ENCODE measurements at places on chromosomes 7 and 10.

- H3K4me3 ChIP-seq, result no peak overlapping the region
- H3K36me3 ChIP-seq, result no peaks in the 10 kb centered on the region
- peaks cover 34% of the 10 kb centered on the region for H3K4me1 ChIP-seq
- no peaks in the 10 kb centered on the region for H3K27me3 ChIP-seq
- DNase-seq, result no peak
These were observed 13.1 kb downstream of the STX1A start for GRCh38 chr7:73706126-73707044.

GRCh38 chr10:32976338-32976737, 18.3 kb upstream of the ITGB1 start:
- H3K27ac ChIP-seq, result no peak overlapping the region
- H3K27me3 ChIP-seq, result no peaks in the 10 kb centered on the region
- DNase-seq, result no peak
- H3K4me1 ChIP-seq, result peaks cover 2% of the 10 kb centered on the region
- H3K4me3 ChIP-seq, result no peak overlapping the region

DNA sequence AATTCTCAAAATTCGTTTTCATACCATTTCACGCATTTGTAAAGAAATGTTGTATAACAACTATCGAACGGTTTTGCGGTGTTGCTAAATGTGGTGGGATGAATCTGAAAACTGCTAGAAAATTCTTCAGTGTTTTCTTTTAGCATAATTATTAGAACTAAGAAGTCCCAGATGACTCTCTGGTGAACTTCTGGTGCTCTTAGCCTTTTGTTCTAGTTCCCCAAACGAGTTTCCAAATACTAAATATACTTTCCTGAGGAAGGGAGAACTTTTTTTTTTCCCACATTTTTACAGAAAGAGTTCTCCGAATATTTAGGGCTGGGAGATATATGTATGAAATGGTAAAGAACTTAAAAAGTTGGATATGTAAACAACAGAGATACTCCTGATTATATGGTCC, 82.5 kb downstream of the ICA1 start:
- DNase-seq, result no peak
- no peak overlapping the region for H3K4me3 ChIP-seq
- H3K36me3 ChIP-seq, result no peaks in the 10 kb centered on the region

DNA sequence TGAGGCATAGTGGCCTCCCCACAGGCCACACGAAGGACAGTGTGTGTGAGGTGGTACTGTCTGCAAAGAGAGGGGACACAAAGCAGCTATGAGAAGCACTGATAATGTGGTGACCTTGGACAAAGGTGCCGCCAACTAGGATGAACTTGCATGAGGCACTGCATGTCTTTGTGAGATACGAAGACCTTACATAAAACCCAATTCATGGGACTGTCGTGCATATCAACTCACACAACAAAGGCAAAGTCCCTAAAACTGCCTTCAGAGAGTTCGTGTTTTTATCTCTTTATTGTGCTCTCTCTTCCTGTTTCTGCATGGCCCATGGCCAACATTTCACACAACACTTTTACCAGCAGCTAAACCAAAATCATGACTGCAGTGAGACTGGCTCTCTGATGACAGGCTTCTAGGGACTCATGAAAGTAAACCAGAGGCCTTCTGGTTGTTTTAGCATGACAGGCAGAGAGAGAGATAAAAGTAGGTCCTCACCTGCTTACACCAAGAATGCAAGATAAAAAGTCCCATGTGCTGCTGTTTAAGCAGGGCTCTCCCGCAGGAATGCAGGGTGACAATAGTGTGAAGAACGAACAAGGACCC, 347.8 kb downstream of the ELMO1 start:
- DNase-seq, result no peak
- H3K27me3 ChIP-seq, result no peaks in the 10 kb centered on the region
- no peak overlapping the region for H3K4me3 ChIP-seq
- no peak overlapping the region for H3K27ac ChIP-seq

- no peaks in the 10 kb centered on the region for H3K36me3 ChIP-seq
- no peaks in the 10 kb centered on the region for H3K27me3 ChIP-seq
- H3K4me1 ChIP-seq, result peaks cover 8% of the 10 kb centered on the region
- no peak overlapping the region for H3K4me3 ChIP-seq
- H3K27ac ChIP-seq, result peak overlapping the region; percentile 21
These were observed 175.1 kb downstream of the AVL9 start for GRCh38 chr7:32670110-32671025.

- H3K36me3 ChIP-seq, result no peaks in the 10 kb centered on the region
- no peak overlapping the region for H3K4me3 ChIP-seq
- H3K27ac ChIP-seq, result no peak overlapping the region
These were observed 56.2 kb upstream of the IGFBP3 start for GRCh38 chr7:45977256-45977780.

DNA sequence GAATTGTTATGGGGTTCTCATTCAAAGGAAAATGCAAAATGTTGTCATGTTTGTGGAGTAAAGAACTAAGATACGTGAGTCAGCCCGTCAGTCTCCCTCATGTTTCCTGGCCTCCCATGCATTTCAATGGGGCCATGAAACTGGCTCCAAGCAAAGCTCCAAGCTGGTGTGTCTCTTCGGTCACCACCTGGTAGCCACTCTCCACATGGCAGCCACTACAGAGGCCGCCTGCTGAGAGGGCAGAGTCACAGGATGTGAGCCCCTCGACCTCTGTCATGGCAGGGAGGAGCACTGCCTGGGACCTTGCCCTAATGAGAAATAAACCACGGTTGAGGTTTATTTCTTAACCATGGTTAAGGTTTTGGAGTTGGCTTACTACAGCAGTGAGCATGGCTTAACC, 62.6 kb downstream of the AOC1 start:
- peaks cover 2% of the 10 kb centered on the region for H3K27me3 ChIP-seq
- H3K27ac ChIP-seq, result no peak overlapping the region
- DNase-seq, result no peak
- H3K4me3 ChIP-seq, result no peak overlapping the region

DNA sequence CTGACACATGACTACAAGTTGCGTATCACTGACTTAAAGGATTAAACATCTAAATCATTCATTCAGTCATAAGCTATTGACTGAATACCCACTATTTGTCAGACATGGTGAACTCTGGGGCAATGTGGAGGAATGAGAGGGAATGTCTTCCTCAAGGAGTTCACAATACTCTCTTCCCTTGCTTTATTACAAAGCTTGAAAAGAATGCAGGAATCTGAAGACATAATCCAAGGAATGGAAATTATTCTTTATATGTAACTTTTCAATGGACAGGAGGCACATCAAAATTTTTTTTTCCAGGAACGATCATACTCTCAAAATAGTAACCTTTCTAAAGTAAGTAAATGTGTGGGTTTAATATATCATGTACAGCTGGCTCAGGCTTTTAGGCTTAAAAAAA, 111.9 kb downstream of the ATXN7L1 start:
- H3K27me3 ChIP-seq, result no peaks in the 10 kb centered on the region
- H3K4me1 ChIP-seq, result no peaks in the 10 kb centered on the region
- no peak overlapping the region for H3K4me3 ChIP-seq
- H3K36me3 ChIP-seq, result peaks cover 18% of the 10 kb centered on the region
- no peak overlapping the region for H3K27ac ChIP-seq

- no peak for DNase-seq
- H3K27me3 ChIP-seq, result no peaks in the 10 kb centered on the region
- H3K36me3 ChIP-seq, result no peaks in the 10 kb centered on the region
- H3K4me3 ChIP-seq, result no peak overlapping the region
- no peak overlapping the region for H3K27ac ChIP-seq
These were observed 184.7 kb downstream of the FRMD4A start for GRCh38 chr10:14146025-14146424.

DNA sequence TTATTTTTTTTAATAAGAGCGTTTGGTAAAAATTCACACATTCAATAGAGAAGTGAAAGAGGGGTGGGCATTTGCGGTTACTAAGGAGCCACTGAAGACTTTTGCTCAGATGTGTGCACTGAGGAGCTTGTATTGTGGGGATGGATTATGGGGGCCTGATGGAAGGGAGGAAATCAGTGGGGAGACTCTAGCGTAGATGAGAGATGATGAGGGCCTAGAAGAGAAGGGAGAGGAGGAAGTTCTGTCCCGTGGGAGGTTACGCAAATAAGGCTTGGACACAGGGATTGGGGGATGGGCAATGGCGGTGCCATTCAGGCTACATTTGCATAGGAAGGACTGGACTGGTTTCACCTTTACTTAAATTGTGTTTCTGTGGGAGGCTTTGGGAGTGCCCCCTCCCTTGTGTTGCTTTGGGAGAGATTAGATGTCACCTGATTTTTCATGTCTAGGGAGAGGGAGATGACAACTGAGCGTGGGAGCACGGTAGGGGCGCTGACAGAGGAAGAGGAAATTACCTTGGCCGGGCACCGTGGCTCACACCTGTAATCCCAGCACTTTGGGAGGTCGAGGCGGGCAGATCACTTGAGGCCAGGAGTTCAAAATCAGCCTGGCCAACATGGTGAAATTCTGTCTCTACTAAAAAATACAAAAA, 2.2 kb upstream of the HIP1 start:
- no peak overlapping the region for H3K4me3 ChIP-seq
- H3K27me3 ChIP-seq, result no peaks in the 10 kb centered on the region
- H3K4me1 ChIP-seq, result peaks cover 4% of the 10 kb centered on the region
- H3K27ac ChIP-seq, result peak overlapping the region; percentile 56

DNA sequence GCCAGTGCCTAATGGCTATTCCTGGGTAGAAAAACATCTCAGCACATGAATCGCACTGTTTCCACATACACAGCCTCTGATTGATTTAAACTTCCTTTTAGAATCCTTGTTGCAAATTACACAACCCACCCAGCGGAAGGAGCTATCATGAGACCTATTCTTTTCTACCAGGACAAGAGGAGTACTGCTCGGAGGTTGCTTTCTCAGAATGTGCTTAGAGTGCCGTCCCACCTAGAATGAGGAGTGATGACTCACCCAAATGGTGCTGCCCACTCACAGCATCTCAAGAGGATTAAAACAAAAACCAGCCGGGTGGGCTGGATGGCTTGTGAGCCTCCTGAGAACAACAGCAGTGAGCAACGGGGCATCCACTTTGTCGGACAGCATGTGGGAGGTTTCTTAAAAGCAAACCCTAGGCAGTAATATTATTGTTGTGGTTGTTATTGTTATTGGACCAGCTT, 128.9 kb downstream of the DGKI start:
- H3K36me3 ChIP-seq, result no peaks in the 10 kb centered on the region
- H3K27ac ChIP-seq, result no peak overlapping the region
- no peak for DNase-seq
- H3K27me3 ChIP-seq, result no peaks in the 10 kb centered on the region
- no peaks in the 10 kb centered on the region for H3K4me1 ChIP-seq
- H3K4me3 ChIP-seq, result no peak overlapping the region

- H3K27me3 ChIP-seq, result no peaks in the 10 kb centered on the region
- no peak overlapping the region for H3K27ac ChIP-seq
- DNase-seq, result no peak
- H3K4me1 ChIP-seq, result no peaks in the 10 kb centered on the region
These were observed 252.6 kb upstream of the IGFBP3 start for GRCh38 chr7:46173476-46174195.

GRCh38 chr7:52463341-52463740, 572.1 kb upstream of the POM121L12 start:
- H3K36me3 ChIP-seq, result no peaks in the 10 kb centered on the region
- H3K27me3 ChIP-seq, result no peaks in the 10 kb centered on the region
- no peaks in the 10 kb centered on the region for H3K4me1 ChIP-seq
- no peak overlapping the region for H3K27ac ChIP-seq

- no peaks in the 10 kb centered on the region for H3K27me3 ChIP-seq
- no peaks in the 10 kb centered on the region for H3K4me1 ChIP-seq
- DNase-seq, result no peak
- no peak overlapping the region for H3K4me3 ChIP-seq
These were observed 125.2 kb downstream of the SLC25A13 start for GRCh38 chr7:96196676-96197075.

DNA sequence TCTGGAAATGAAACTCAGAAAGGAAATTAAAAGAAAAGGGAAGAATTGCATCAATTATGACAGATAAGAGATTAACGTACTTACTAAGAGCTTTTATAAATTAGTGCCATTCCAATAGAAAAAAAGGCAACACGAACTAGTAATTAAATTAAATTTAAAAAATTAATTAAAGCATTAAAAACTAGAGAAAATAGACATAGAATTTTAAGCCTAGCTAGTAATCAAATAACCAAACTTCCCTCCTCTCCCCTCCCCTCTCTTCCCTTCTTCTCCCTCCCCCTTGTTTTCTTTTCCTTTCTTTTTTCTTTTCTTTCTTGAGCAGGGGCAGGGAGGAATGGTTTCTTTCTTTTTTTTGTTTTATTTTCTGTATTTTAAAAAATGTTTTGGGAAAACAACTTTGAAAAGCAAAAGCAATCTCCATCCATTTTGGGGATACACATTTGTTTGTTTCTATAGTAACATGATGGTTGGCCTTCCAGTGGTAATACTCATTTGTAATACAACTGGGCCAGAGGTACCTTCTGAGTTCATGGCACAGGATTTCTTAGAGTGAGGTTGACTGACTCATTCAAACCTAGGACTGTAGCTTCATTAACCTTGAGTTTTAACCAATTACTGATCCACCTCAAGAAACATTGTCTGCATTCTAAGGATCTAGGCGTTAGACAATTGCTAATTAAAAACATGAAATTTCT, 132.6 kb downstream of the ST7 start:
- H3K27me3 ChIP-seq, result no peaks in the 10 kb centered on the region
- no peak overlapping the region for H3K4me3 ChIP-seq
- DNase-seq, result no peak
- H3K36me3 ChIP-seq, result no peaks in the 10 kb centered on the region
- H3K27ac ChIP-seq, result no peak overlapping the region
- H3K4me1 ChIP-seq, result peaks cover 4% of the 10 kb centered on the region

- H3K4me3 ChIP-seq, result no peak overlapping the region
- H3K4me1 ChIP-seq, result no peaks in the 10 kb centered on the region
- no peak for DNase-seq
These were observed 201.4 kb downstream of the FZD1 start for GRCh38 chr7:91465595-91466061.

DNA sequence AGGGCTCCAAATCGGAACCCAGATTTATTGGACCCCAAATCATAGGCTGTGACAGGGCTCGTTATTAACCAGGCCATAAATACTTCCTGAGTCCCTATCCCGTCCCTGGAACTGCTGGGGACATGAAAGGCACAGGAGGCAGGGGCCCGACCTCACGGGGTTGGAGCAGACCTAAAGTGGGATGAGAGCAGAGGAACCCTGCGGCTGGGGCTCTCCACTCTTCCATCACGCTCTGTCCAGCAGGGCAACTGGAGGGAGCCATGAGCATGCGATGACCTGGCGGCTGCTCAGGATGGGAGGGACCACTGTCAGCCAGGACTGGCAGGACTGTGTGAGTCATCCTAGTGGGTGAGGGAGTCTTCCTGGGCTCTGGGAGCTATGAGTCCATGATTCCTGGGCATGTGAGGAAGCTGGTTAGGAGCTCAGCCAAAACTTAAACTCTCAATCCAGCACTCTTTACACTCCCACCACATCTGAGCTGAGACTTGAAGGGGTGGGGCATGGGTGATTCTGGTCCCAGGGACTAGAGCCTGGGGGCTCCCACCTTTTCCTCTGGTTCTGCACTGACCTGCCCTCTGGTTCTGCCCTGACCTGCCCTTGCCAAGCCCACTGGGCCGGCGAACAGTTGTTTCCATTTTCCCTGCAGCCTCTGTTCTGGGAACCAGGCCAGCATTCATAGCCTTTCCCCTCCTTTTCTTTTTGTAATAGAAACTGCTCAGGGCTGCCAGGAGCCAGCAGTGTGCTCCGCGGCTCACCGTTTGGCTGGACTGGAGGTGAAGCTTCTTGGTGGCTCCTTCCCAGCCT, 47.1 kb downstream of the SYPL1 start:
- no peaks in the 10 kb centered on the region for H3K27me3 ChIP-seq
- peaks cover 18% of the 10 kb centered on the region for H3K4me1 ChIP-seq
- no peaks in the 10 kb centered on the region for H3K36me3 ChIP-seq
- DNase-seq, result peak; percentile 42

Data from small intestine (tissue), 16 donors.